ENCODE measurements at places on chromosomes 12 and 14. TPM values are rescaled to one million over a fixed set of nuclear protein-coding genes. Genes with fewer than 3 reads are reported as not detected.

DNA sequence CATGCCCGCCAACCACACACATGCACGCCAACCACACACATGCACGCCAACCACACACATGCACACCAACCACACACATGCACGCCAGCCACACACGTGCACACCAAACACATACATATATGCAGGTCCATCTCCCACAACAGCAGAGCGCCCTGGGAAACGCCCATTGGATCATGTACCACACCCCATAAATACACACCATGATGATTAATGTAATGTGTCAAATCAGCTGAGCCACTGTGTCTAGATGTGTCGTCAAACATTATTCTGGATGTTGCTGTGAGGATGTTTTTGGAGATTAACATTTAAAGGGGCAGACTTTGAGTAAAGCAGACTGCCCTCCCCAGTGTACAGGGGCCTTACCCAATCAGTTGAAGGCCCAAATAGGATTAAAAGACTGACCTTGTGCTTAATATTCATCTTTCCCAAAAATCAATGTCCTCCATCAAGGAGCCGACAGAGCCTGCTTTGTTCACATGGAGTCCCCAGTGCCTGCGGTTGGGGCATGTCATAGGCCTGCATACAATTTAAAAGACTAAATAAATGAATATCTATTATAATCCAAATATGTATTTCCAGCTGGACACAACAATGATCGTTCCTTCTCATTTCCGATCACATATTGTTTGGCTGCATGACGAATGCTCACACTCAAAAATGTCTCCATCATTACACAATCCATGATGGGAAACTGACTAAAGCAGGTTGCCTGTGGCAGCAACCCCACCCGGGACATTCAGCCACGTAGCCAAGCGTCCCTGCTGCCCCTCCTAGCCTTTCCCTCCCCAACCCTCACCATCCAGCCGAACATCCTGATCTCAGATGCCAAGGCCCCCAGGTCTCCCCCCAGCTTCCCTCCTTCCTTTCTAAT, 23.2 kb upstream of the BDKRB2 start:
- no peak for DNase-seq

DNA sequence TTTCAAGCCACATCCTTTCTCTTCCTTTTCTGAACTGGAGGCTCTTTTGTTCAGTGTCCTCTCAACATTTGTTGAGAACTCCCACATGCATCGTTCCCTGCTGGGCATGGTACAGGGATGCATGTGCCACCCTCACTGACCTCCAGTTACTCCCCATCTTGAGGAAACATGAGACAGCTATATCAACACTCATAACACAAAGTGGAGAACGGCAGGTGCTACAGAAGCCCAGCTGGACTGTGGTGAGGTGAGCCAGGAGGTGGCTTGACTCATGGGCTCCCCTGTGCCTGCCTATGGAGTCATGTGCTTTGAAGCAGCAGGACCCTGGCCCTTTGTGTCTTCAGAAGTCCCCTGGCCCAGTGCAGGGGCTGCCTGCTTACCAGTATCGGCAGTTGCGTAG, 9.7 kb downstream of the MYH6 start:
- no peak for DNase-seq

- DNase-seq = no peak
These were observed 7.8 kb downstream of the RNASE1 start for GRCh38 chr14:20794644-20795369.

GRCh38 chr12:2221030-2221621, 168.3 kb downstream of the CACNA1C start:
- no peak for DNase-seq

DNA sequence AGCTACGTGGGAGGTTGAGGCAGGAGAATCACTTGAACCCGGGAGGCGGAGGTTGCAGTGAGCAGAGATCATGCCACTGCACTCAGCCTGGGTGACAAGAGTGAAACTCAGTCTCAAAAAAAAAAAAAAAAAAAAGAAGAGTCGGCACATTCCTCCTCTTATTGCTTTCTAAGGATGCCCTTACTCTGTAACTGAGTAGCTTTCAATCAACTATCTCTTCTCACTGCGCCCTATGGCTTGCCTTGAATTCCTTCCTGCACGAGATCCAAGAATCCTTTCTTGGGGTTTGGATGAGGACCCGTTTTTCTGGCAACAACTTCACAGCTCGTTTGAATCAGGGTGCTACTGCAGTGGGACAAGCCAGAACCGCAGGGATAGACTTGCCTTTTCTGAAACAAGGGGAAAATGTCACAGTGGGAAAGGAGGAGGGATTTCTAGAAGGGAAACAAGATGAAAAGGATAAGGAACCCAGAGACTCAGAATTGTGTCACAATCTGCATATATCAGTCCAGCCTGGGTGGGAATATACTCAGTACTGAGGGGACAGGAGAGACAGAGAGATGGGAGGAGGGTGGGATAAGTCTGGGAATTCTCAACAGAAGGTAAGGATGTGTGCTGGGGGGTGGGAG, 16.1 kb upstream of the RND1 start:
- DNase-seq = no peak

GRCh38 chr12:1367331-1368291, 226.8 kb downstream of the FBXL14 start:
- no peak for DNase-seq

- no peak for DNase-seq
These were observed 2.2 kb downstream of the ERH start for GRCh38 chr14:69395929-69396328.

DNA sequence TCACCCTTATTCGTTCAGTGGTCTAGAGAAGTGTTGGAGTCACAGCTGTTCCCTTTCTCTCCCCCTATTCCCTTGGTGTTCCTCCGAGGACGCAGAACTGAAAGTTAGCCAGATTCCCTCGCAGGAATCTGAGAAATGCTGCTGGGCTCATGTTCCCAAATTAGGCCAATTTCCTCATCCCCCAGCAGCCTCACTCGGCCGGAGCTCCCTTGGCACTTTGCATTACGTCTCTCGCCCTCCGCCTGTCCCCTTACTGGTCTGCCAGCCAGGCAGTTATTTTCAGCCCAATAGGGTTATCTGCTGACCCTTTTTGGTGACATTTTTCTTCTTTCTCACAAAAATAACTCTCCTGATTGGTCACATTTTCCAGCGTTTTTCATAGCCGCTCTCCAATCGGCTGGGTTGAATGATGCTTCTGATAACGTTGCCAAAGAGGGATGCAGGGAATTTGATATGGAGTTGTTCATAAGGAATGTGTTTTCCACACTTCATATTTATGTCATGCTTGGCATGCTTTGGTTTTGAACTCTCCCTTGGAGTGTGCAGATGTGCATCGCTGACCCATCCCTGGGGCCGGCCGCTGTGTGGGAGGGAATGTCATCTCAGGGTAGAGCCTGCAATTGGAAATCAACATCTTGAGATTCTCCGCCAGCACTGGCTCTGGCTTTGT, 9.9 kb downstream of the IFT43 start:
- DNase-seq = no peak

DNA sequence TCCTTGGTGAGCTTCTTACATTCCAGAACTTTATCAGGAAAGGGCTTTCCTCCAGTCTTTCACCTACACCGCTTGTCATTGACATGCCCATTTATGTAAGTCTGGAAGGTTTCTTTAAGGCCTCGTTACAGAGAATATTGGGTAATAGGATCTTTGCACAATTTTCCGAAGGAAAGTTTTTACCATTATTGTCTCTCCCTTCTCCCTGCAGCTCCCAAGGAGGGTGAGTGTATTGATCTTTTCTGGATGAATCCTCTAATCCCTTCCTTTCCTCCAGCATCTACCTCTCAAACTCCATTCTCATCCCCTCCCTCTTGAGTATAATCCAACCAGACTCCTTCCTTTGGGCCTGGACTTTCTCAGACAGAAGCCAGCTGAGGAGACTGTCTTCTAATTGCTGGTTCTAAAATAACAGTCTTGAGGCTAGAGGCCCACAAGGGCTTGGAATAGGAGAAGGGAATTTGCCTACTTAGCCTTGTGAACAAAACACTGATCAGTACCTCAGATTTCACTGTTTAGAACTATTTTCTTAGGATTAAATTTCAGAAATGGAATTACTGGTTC, 21.8 kb downstream of the WNK1 start:
- DNase-seq = no peak

DNA sequence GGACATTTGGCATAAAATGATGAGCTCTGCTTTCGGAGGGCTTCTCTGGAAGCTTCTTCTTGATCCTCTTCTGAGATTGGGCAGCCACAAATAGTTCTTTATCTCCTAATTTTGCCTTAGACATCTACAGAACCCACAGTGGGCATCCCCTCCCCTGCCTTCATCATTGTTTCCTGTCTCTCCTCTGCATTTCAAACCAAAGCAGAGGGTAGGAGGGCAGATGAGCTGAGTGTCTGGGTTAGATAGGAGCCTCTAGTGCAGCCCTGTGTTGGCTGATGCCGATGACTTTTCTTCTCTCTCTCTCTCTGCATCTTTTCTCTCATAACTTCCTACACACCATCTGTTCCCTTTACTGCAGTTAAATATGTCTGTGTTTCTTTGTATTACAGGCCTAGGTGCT, 8.5 kb upstream of the IL26 start:
- DNase-seq = no peak

- no peak for DNase-seq
These were observed 256.5 kb downstream of the IPO8 start for GRCh38 chr12:30439201-30439600.

- no peak for DNase-seq
These were observed 1092.8 kb upstream of the SEL1L start for GRCh38 chr14:82626156-82627066.

- DNase-seq = no peak
These were observed 22.5 kb upstream of the PTGDR start for GRCh38 chr14:52244997-52245396.

GRCh38 chr14:35383569-35384454, 20.7 kb downstream of the NFKBIA start:
- no peak for DNase-seq

GRCh38 chr12:120468821-120469449, 613 bp downstream of the SRSF9 start:
- DNase-seq = no peak

- no peak for DNase-seq
These were observed 3.5 kb upstream of the LPAR5 start for GRCh38 chr12:6639151-6639801.

- no peak for DNase-seq
These were observed 459 bp downstream of the ITGA7 start for GRCh38 chr12:55707219-55707671.

GRCh38 chr12:47975036-47975620, 11.7 kb downstream of the TMEM106C start:
- no peak for DNase-seq

DNA sequence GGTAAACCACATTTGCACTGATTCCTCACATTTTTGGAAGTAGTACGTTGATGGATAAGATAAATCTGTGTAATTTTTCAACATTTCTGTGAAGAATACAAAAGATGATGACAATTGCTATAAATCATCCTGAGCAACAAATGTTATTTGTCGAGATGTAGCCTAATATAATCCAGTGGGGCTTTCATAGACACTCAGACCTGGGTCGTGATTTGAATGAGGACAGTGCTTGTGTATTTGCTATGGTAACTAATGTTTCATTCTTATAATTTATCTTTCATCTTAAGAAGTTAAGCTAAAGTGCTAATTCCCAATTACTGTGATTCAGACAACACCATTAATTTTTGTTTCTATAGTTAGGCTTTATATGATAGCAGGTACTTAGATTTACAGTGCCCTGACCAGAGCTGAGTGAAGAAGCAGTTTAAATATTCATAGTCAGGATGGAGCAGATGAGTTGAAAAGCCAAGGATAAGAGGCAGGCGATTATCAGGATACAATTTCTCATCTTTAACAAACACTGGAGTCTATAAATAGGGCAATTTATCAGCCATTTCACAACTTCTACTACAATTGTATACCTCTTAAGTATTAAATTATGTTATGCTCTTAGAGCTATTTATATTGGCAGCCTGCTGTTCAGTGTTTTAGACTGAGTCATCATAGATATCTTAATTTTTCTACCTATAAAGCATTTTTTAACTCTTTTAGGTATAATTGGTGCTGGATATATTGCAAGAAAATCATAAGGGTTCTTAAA, 359.9 kb downstream of the TRHDE start:
- no peak for DNase-seq

GRCh38 chr14:80809663-80810062, 131.9 kb downstream of the CEP128 start:
- DNase-seq = no peak

DNA sequence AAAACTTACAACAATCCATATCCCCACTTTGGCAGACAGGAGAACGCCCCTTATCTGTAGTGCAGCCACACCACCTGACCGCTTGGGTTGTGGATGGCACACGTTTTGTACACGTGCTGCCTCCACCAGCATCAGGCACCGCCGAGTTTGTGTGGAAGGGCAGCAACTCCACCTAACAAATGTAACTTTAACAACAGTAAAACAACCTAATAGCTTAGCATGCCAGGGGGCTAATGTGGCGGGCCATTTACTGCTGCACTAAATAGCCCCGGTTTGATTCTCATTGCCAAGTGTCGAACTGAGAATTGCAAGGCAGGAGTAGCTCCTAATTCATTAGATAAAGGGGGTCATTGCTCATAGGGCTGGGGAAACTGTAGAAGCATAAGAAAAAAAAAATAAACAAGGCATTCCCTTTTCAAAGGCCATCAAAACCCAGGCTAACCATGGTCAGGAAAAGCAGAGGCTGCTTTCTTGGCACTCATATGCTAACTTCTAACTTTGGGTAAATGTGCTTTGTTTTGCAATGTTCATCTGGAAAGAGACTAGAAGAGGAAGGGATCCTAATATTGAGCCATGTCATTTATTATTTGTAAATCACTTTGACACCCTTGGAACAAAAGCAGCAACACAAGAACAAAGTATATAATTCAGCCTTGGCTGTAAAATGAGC, 279.7 kb upstream of the SOX5 start:
- DNase-seq = no peak

- no peak for DNase-seq
These were observed 15.4 kb downstream of the CAND1 start for GRCh38 chr12:67284561-67284960.

- DNase-seq = no peak
These were observed 325.1 kb downstream of the DAD1 start for GRCh38 chr14:22263961-22264360.

DNA sequence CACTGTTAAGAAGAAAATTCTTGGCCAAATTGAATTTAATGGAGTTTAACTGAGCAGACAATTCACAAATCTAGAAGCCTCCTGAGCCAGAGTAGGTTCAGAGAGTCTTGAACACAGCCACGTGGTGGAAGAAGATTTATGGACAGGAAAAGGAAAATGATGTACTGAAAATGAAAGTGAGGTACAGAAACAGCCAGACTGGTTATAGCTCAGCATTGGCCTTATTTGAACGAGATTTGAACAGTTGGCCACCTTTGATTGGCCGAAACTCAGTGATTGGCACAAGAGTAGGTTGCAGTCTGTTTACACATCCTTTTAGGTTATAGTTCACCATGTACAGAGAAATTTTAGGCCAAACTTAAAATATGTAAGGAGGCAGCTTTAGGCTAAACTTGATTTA, 9.9 kb downstream of the OAS2 start:
- no peak for DNase-seq

GRCh38 chr14:96351986-96352385, 11.2 kb downstream of the ATG2B start:
- DNase-seq = no peak

Gene MANSC4
- total RNA-seq = not detected

Gene DEPDC4
- total RNA-seq = 2.4 TPM

Gene GLI1
- 4.0 TPM for total RNA-seq

Gene CEBPE
- total RNA-seq = not detected

Gene HCAR3
- total RNA-seq = not detected

Gene OAS2
- 2.2 TPM for total RNA-seq

Gene CLEC9A
- total RNA-seq = not detected

Gene MMP17
- 15.6 TPM for total RNA-seq
